ENCODE measurements at places on chromosomes 16 and 17.
A peak's percentile ranks its signal among the peaks of the same experiment; 100 is the strongest.

DNA sequence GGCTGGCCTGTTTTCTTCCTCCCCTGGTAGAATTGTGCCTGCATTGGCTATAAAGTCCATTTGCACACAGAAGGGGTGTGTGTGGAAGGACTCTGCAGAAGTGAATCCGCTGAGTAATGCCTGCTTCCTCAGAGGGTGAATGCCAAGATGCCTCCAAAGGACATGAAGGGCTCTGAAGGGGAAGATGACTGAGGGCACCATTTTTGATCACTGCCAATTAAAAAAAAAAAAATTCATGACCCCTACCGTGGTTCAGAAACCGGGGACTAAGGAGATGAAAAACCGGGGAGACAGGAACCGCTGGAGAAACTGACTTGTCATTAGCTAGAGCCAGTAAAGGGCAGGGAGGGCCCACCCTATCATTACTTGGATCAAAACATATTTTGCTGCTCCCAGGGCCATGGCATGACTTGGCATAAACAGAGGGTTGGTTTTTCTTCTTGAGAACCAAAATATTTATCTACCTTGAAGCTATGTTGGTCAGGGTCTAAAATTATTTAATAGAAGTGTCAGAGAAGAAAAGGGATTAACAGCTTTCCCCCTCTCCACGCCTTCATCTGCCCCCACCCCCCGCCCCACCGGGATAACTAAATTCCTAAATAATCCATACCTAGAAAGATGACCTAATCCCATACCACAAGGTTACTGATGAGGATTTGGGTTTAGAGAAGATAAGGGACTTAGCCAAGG, 3.6 kb upstream of the USP7 start:
- DNase-seq = no peak

DNA sequence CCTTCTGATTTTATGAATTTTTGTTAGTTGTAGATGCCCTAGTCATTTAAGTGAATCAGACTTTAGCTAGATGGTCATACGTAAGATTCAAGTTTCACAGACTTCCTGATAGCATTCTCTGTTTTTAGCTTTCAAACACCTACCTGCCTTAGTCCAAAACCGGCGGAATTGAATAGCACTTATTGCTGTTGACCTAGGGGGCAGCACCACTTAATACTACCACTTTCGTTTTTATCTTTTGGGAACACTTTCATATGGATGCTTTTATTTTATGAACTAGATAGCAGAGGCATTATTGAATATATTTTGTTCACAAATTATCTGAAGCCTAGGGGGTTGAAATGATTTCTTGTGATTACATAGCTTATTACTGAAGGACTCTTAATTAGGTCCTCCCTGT, 31.5 kb downstream of the TADA2A start:
- DNase-seq = no peak

DNA sequence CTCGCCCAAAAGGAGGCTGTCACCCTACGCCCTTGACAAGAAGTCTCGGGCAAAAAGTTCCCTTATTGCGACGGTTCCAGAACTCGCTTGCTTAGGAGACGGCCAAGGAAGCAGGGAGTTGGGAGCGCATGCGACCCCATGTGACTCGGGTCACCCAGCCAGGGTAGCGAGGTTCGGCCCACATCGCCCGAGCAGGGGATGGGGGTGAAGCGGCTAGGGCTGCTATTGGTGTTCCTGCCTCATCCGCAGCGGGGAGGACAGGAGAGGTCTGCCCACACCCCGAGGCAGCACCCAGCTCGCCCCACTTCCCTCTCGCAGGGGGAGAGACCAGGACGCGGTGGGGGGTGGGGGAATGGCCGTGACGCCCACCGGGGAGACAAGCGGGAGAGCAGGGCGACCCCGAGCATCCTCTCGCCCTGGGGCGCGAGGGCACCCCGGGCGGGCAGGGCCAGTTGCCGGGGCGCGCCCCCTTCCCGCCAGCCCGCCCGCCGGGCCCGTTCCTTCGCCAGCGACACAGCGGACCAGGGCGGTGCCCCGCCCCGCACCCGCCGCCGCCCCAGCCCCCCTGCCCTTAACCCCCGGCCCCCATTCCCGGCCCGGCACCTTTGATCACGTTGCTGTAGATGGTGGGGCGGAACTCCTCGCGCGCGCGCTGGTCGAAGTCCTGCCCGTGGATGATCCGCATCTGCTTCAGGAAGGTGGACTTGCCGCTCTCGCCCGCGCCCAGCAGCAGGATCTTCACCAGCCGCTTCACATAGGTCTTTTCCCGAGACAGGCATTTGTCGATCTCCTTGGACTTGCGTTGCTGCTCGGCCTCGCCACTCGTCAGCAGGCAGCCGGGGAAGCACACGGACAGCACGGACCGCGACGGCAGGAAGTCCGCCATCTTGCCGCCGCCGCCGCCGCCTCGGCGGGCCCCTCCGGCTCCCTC, 567 bp downstream of the GNA13 start:
- peak; percentile 66 for DNase-seq

DNA sequence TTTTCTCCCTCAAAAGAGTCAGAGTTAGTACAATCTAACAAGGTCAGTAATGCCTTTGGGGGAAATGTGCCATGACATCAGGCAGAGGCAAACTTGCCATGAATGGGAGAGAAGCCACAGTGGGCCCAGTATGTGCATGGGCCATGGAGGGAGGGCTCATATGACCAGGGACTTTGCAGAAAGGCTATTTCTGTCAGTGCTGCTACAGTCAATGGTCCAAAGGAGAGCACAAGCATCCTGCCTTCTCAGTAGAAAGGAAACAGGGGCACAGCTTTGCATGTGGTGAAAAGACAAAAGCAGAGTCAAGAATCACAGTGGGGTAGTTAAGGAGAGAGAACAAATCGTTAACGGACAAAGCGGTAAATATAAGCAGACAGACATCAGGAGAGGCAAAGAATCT, 11.2 kb upstream of the CORO6 start:
- DNase-seq = no peak

DNA sequence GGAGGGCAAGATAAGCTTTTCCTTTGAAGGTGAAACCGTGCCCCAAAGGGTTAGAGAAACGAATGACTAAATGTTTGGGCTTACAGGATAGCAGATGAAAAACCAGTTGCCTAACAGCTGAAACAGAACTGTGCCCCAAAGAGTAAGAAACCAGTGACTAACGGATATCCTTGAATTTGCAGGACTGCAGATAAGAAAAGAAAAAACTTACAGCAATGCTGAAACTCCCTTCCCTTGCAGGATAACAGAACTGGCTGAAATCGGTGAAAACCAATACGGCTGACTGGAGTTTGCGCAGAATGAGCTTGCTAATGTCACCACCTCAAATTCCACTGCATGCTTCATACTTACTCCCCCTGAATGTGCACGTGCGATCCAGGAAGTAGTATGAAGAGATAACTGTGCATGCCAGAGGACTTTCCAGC, 175.2 kb upstream of the NLRP1 start:
- DNase-seq = no peak

DNA sequence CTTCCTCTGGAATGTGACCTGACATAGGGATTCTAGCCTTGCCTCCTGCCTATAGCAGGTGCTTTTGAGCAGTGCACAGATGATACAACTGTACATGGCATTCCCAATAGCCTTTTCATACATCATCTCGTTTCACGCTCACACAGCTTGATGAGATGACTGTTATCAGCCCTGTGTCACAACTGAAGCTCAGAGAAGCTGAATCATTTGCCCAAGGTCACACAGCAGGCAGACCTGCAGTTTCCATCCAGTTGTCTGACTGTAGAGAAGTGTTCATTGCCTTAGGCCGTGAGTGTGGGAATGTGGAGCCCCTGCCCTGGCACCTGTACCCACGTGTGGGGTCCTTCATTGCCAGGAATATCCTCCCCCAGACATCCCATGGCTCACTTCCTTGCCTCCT, 20.1 kb downstream of the WFDC1 start:
- DNase-seq = no peak

DNA sequence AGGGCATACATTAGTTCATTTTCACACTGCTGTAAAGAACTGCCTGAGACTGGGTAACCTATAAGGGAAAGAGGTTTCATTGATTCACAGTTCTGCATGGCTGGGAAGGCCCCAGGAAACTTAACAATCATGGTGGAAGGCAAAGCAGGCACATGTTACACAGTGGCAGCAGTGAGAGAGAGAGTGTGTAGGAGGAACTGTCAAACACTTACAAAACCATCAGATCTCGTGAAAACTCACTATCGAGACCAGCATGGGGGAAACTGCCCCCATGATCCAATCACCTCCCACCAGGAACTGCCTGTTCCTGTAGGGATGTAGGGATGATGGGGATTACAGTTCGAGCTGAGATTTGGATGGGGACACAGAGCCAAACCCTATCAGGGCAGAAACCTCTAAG, 17.2 kb downstream of the NUBP1 start:
- no peak for DNase-seq

DNA sequence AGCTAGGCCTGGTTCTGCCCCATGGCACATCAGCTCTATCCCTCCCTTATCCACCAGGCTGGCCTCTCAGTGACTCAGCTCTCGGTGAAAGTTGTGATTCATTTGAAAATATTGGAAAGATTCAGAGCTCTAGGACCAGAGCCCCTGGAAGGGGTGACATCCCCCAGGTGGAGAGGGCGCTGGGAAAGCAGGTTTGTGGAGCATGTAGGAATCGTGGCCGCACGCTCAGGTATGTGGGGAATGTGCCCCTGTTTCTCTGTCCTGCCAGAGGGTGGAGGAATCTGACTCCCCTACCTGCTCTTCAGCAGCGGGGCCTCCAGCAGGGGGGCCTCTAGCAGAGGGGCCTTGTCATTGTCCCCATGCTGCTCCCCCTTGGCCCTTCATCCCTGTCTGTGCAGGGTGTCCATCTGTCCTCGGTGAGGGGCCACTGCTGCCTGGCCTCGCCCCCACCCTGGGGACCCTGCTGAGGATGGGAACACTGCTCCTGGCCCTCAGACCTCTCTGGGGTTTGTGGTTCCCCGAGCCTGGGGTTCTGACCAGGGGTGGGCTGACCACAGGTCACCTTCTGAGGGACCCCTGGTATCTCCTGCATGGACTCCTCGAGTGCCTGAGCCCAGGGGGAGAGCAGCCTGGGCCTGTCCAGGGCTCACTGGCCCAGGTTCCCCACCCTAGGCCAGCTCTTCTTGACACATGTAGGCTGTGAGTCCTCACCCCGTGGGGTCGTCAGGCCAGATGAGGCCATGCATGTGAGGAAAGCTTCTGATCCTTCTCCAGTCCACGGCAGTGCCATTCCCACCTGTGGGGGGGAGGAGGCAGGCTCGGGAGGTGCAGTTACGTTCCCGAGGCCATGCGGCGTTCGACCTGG, 47.5 kb downstream of the NT5M start:
- DNase-seq = no peak

- DNase-seq = no peak
Observed at GRCh38 chr16:4046221-4046620, 70.0 kb downstream of the ADCY9 start.

DNA sequence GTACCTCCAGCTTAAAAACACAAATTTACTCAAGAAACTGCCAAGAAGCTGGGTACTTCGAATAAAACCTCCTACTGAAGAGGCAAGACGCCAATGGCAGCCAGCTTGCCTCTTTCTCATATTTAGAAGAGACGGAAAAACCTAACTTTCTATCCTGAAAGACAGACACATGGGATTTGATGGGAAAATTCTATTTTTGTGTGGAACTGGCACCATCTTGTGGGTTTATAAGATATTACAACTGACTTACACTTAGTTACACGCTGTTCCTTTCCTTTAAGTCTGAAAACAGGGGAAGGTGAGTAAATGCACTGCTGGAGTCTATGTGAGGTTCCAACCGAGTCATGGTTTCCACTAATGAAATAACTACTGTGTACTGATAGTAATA, 10.3 kb downstream of the ZNF18 start:
- DNase-seq = no peak

- DNase-seq = no peak
Observed at GRCh38 chr16:78549366-78549765, 449.9 kb downstream of the WWOX start.

- peak; percentile 60 for DNase-seq
Observed at GRCh38 chr17:39118674-39119419, 32.6 kb downstream of the PLXDC1 start.

- no peak for DNase-seq
Observed at GRCh38 chr17:49814781-49815529, 26.5 kb downstream of the KAT7 start.

GRCh38 chr16:88820385-88821025, 8.8 kb upstream of the APRT start:
- no peak for DNase-seq
